ENCODE measurements at places on chromosomes 7 and 10.

DNA sequence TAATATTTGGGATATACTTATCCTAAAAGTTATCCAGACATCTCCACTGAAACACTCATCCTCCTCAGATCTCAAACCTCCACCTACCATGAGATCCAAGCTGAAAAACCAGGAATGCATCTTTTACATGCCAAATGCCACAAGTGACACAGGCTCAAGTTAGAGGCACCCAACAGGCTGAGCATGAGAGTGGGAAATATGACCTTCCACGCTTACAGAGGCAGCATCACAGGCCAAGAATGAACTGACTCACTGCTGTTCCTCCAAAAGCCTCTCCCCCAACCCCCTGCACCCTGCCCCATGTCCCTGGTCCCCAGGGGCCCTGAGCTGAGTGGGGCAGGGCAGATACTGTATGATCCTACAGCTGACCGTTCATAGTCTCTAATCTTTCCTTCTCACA lies 4.8 kb upstream of the MTPAP start:
- DNase-seq: no peak

- no peak for DNase-seq
These were observed 167.8 kb downstream of the RAMP3 start for GRCh38 chr7:45325378-45325777.

- DNase-seq: no peak
These were observed 184.5 kb upstream of the INHBA start for GRCh38 chr7:41887416-41887815.

GRCh38 chr10:97759946-97760345 lies 11.9 kb downstream of the SFRP5 start:
- DNase-seq: no peak

DNA sequence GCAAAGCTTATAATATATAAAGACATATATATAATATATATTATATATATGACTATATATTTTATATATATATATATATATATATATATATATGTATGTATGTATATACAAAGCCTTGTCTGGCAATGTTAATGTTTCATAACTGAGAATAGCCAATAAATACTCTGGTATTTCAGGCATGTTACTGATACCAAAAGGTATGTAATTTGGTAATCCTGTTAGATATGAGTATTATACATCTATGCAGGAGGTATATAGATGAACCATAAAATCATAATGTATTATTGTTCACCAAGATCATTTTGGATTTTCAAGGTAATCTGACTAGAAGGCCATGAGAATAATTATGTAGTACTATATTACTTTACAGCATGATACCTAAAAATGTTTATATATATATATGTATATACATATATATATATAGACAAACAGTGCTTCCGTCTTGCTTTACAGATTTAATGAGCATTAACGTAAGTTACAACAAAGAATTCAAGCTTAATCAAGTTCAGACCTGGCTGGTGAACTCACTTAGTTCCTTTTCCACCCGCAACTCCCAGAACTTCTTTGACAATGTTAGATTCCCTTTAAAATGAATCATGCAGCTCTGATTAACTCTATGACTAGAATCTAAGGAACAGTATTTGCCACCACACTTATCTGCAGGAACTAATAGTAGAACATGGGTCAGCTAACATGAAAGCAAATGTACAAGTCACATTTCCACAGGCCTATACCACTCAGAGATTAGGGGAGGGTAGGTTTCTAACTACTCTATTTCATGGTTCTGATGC lies 82.7 kb downstream of the SLC25A13 start:
- no peak for DNase-seq

DNA sequence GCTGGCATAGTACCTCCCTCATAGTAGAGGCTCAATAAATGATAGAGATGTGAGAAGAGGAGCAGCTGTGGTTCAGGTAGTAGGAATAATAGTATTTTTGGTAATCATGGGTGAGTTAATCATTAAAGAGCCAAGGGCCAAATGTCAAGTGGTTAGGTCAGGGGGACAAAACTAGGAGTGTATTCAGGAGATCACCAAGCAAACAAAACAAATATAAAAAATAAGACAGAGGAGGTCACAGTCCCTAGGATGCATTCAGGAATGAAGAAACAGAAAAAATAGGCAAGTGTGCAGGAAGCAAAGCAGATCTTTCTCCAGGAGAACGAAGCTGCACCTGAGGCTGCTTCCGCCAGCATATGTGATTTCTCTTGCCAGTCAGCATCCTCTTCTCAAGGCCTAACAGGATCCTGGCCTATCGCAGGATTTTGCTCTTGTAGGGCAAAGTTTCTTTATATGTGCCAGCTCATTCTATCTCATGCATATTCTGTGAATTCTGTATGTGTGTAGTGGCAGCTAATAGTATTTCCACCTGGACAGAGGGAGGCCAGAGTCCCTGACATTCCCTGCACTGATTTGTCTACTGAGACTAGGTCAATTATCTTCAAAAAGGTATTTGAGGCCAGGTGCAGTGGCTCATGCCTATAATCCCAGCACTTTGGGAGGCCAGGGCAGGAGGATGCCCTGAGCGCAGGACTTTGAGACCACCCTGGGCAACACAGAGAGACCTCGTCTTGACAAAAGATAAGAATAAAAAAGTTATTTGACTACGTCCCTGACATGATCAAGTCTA lies 82.7 kb downstream of the AKR1D1 start:
- no peak for DNase-seq

DNA sequence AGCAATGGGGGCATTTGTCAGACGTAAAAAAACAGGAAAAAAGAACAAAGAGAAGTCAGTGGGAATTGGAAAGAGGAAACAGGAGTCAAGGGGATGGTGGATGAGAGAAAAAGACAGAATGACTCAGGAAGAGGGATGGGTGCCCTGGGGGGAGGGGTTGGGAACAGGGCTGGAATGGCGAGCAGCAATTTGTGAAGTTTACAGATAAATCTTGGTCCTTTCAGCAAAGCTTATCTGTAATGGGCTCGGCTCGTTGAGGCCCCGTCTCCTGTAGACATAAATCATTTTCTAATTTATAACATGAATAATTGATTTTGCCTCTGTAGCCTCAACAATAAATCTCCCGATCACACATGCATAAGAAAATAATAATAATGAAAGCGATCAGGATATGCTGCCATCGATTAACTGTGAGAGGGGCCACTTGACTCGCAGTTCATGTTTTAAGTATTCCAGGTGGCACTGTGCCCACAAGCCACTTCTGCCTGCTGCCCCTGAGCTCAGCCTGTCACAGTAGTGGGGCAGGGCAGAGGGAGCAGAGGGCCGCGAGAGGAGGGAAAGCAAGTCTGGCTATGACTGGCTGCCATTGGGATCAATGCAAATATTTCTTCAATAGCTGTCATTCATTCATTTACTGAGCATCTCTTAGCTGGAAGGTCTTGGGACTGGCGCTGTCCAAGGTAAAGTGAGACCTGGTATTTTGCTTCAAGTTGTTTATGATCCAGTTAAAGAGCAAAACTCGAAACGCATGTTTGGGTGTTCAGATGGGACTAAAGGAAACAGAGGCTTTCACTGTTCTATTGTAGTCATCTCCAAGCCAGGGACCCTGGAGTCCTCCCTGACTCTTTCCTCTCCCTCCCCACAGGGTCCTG lies 47.4 kb upstream of the R3HCC1L start:
- DNase-seq: no peak

- DNase-seq: no peak
These were observed 905 bp downstream of the ASB13 start for GRCh38 chr10:5665373-5666007.

DNA sequence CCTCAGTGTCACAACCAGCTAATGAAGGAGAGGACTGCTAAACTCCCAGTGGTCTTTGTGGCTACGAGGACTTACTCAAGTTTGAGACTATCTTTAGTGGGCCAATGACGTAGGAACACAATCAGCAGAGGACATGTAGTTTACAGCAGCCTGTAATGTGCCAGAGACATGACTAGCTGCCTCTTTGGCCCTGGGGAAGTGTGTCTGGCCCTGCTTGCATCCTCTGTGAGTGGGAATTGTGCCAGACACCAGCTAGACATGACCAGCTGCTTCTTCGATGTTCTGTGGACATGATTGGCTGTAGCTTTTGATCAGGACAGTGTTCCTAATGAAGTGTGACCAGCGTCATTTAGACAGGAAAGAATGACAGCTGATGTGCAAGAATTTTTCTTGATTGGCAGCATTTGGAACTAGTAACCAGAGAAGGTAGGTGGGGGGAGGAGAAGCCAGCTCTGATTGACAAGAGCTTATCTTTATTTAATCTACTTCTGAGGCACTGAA lies 141.7 kb downstream of the AUTS2 start:
- DNase-seq: no peak

DNA sequence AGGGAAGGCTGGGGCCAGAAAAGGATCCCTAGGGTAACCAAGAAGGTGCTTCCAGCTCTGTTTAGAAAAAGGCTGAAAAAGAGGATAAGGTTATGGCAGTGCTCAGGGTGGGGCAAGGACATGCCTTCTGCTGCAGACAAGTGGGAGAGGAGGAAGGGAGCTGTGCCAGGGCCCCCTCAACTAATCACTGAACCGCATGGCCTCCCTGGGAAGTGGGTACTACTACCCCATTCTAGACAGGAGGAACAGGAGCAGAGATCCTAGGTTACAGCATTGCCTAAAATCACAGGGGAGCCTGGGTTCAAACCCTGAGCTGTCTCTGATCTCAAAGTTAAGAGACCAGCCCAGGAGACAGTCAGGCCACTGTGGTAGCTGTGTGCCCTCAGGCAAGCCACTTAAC lies 149.7 kb downstream of the GRID1 start:
- DNase-seq: no peak

DNA sequence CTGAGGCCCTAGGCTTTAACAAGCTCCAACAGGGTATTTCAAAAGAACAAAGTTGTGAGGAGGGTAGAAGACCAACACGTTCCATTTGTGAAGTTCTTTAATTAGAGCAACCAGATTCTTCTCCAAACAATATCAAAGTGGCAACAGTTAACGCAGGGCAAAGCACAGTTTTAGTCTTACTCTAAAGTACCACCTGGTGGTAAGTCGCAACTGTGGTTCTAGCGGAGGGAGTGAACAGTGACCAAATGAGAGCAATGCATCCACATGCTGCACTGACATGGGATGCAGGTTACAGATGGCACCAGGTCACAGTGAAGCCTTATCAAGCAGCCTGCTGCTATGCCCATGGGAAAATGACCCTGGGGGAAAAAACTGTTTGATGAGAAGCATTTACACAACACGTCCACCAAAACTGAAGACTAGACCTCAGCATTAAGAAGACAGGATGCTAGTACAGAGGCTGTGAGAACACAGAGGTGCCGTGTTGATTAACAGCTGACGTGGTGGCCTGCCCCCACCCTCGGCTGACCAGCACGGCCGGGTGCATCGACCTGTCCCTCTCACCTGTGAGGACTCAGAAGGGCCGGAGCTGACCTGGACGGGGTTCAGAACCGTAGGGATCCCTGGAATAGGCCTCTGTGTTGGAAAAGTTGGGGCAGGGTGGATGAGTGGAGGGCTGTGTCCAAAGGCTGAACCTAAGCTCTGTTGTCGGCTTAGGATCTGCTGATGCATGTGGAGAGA lies 211.2 kb downstream of the GLI3 start:
- DNase-seq: no peak

DNA sequence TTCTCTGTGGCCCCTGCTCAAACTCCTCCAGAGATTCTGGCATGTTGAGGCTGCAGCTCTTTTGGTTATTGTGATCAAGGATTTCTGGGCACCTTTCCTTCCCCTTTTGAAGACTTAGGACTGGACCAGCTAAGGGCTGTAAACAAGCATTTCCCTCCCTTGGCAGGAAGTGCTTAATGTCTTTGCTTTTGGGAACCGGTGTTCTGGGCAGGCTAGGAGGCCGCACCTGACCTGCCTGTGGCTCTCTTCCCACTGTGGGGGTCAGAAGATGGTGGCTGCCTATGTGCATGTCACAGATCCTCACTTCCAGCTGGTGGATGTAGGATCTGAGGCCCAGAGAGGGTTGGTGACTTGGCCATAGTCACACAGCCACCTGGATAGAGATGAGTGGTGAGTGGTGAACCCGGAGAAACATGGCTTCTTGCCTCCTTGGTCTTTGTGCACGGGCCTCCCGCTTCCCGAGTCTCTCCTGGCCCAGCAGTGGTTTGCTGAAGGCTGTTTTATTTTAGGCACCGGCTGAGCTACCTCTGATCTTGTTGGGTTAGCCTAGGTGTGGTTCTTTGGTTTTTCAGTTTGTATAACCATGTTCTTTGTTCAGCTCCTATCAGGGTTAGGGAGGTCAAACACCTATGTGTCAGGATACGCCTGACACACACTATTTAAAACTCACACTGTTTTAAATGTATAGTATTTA lies 82.0 kb downstream of the GRK5 start:
- no peak for DNase-seq

DNA sequence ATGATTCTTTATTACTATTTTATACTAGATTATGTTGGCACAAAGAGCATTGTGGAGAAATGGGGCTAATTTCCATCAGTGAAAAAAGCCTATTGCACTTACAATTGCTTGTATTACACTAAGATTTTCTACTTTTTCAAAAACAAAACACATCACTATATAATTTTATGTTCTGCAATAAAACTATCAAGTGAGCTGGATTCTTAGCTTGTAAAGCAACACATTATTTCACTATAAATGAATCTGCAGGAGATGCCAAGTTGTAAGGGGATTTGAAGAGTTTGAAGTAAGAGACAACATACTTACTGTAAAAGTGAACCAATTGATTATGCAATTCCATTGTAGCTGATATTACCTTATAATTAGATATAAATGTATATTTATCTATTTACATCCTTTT lies 333.3 kb upstream of the SEMA3D start:
- DNase-seq: no peak

DNA sequence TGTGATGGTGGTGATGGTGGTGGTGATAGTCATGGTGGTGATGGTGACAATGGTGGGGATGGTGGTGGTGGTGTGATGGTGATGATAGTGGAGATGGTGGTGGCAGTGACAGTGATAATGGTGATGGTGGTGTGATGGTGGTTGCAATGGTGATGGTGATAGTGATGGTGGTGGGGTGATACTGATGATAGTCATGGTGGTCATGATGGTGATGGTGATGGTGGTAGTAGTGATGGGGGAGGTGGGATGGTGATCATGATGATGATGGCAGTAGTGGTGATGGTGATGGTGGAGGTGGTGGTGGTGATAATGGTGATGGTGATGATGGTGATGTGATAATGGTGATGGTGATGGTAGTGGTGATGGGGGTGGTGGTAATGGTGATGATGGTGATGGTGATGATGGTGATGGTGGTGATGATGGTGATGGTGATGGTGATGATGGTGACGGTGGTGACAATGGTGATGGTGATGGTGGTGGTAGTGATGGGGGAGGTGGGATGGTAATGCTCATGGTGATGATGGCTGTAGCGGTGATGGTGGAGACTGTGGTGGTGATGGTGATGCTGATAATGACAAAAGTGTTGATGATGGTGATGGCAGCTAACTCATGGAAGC lies 4.7 kb upstream of the PWWP2B start:
- DNase-seq: no peak

Data from omental fat pad (tissue), 4 donors.